ENCODE measurements at places on chromosomes 3 and 15. TPM values are rescaled to one million over a fixed set of nuclear protein-coding genes. Genes with fewer than 3 reads are reported as not detected.

Gene PARP14
- 65.6 TPM for total RNA-seq

Gene DCBLD2
- total RNA-seq = 3.8 TPM

Gene SNTN
- not detected for total RNA-seq

Gene ZWILCH
- total RNA-seq = 41.1 TPM

Gene GOLGA8K
- total RNA-seq = 0.62 TPM

Gene NPAP1
- not detected for total RNA-seq

Gene SLC28A1
- total RNA-seq = not detected

Gene FBXW12
- 0.14 TPM for total RNA-seq

Gene FRG2C
- not detected for total RNA-seq

Gene ILDR1
- total RNA-seq = 0.16 TPM

Gene TMC3
- total RNA-seq = not detected

Gene PDE8A
- 18.5 TPM for total RNA-seq

Gene LMOD3
- not detected for total RNA-seq

Gene ROBO1
- 0.05 TPM for total RNA-seq

Gene GOLGA6A
- total RNA-seq = not detected

Gene SERPINI1
- total RNA-seq = 0.49 TPM

Gene CPLX3
- total RNA-seq = 0.09 TPM

Gene RAB5A
- total RNA-seq = 58.7 TPM

Gene SAMD7
- total RNA-seq = not detected

Gene CDC25A
- total RNA-seq = 60.2 TPM

Gene GPR160
- 3.6 TPM for total RNA-seq

Gene KBTBD13
- total RNA-seq = not detected

Gene CRYGS
- total RNA-seq = 4.4 TPM

Gene TTLL13
- total RNA-seq = 1.4 TPM

Gene NUP210
- total RNA-seq = 169 TPM

Gene RAB7A
- 361 TPM for total RNA-seq

Gene IL17RC
- total RNA-seq = 0.42 TPM

Gene P2RY1
- total RNA-seq = 0.92 TPM

Gene ITIH4
- total RNA-seq = 3.6 TPM

Gene ATP13A5
- total RNA-seq = not detected

Gene DLL4
- 0.33 TPM for total RNA-seq

Gene FMN1
- total RNA-seq = not detected

Gene ROPN1
- not detected for total RNA-seq

Gene MOBP
- total RNA-seq = not detected

Gene REC114
- not detected for total RNA-seq

Gene GRK7
- not detected for total RNA-seq

Gene HTR3E
- not detected for total RNA-seq

Gene PTPRG
- total RNA-seq = 4.6 TPM

Gene GOLGA8S
- 0.07 TPM for total RNA-seq

Gene KIF15
- total RNA-seq = 26.5 TPM

Gene ZNF620
- 4.9 TPM for total RNA-seq

Gene CHRD
- total RNA-seq = not detected

Gene GSK3B
- total RNA-seq = 37.1 TPM

Gene ATP13A4
- 2.1 TPM for total RNA-seq

Gene IL20RB
- total RNA-seq = 1.5 TPM

Gene C3orf49
- not detected for total RNA-seq

Gene MKRN2OS
- total RNA-seq = not detected

Gene CPA3
- total RNA-seq = not detected

Gene OIP5
- total RNA-seq = 15.8 TPM

Gene TMEM44
- 2.4 TPM for total RNA-seq

Measured in activated CD4-positive, alpha-beta T cell treated with anti-CD3 and anti-CD28 coated beads, Interleukin-2, amount 10 ng/mL, durations not matched to agents 24 days and 14 days (primary cell).